ENCODE measurements at places on chromosomes 6 and 20.

- no peak for DNase-seq
Measured at GRCh38 chr6:159919011-159919511, 28.3 kb downstream of the MAS1 start.

- no peak for DNase-seq
Measured at GRCh38 chr6:44508646-44509045, 121.1 kb downstream of the CDC5L start.

GRCh38 chr20:42945234-42945994 is 244.3 kb downstream of the PTPRT start:
- DNase-seq: no peak

GRCh38 chr20:57243480-57244220 is 22.8 kb downstream of the BMP7 start:
- no peak for DNase-seq

DNA sequence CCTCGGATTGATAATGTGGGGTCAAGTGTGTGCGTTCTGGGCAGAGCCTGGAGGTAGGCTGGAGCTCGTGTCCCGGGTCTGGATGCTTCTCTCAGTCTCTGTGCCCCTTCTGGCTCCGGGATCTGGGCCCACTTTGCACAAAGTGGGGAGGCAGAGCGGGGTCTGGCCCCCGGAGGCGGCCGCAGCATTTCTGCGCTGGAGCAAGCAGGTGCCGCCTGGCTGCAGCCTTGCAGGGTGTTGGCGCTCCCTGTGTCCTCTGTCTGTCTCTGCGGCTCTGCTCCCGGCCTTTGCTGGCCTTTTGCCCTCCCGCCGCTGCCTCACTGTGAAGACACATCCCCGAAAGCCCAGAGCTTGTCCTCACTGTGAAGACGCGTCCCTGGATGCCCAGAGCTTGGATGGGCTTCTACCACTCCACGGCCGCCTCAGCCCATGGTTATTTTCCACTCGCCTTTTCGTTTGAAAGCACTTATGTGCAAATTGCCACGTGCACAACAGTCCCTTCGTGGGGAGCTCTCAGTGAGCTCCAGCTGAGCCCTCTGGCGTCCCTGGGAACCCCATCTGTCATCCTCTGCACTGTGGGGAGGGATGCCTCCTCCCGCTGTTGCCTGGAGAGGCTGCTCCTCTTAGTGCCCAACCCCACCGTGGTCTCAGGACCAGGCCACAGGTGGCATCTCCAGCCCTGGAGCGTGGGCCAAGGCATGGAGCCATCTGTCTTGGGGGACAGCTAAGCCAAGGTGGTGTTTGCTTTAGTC is 17.4 kb downstream of the SLCO4A1 start:
- DNase-seq: no peak

DNA sequence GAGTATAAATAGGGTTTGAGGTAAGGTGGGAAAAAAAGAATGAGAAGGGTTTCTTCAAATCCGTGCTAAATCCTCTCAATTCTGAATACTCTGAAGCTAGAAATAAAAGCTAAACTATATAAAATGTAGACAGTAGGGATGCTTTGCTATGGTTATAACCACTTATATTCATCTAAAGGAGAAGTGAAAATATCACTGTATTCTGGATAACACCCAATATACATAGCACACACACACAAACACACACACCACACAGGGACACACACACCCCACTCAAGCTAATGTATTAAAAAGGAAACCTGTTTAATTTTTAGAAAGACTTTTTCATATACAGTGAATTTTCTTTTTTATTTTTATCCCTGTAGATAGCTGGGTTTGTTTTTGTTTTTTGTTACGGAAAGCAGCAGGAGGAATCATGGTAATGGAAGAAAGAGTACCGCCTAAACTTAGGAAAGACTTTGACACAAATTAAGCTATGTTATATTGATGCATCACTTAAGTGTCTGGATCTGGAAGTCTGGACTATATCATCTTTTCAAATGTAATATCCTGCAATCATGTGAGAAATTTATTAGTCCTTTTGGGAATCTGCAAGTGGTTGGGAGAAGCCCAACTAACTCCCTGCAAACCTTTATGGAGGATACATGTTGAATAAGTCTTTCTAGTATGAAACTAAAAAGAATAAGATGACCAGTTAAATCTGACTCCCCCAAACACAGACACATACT is 68.4 kb upstream of the FABP7 start:
- no peak for DNase-seq

GRCh38 chr20:57913156-57913930 is 203.5 kb upstream of the PMEPA1 start:
- DNase-seq: no peak

GRCh38 chr20:41538810-41539596 is 79.2 kb downstream of the CHD6 start:
- DNase-seq: no peak

- DNase-seq: no peak
Measured at GRCh38 chr6:105107207-105107606, 72.6 kb downstream of the POPDC3 start.

- DNase-seq: no peak
Measured at GRCh38 chr6:170101281-170102035, 189.4 kb downstream of the DLL1 start.

DNA sequence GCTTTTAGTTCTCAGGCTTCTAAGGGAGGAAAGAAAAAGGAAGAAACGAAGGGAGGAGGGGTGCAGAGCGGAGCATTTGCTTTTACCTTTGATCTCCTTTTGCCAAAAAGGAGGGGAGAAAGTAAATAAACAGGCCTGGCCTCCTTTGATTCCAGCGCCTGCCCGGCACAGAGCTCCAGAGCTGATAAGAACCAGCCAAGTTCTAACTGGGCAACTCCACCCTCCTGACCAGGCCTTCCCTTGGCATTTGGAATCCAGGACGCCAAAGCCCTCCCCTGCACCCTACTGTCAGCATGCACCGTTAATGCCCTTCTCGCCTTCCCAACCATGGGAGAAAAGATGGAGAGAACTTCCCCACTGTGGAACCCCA is 120.8 kb upstream of the PTPN1 start:
- no peak for DNase-seq

- no peak for DNase-seq
Measured at GRCh38 chr20:19249106-19249879, 36.9 kb downstream of the SLC24A3 start.

- no peak for DNase-seq
Measured at GRCh38 chr6:84728602-84729001, 35.8 kb downstream of the TBX18 start.

DNA sequence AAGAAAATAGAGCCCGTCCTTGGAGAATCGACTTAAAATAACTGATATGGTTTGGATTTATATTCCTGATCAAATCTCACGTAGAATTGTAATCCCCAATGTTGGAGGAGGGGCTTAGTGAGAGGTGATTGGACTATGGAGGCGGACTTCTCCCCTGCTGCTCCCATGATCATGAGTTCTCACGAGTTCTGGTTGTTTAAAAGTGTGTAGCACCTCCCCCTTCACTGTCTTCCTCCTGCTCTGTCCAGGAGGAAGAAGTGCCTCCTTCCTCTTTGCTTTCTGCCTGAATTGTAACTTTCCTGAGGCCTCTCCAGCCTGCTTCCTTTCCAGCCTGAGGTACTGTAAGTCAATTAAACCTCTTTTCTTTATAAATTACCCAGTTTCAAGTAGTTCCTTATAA is 529.2 kb downstream of the HAO1 start:
- DNase-seq: no peak

DNA sequence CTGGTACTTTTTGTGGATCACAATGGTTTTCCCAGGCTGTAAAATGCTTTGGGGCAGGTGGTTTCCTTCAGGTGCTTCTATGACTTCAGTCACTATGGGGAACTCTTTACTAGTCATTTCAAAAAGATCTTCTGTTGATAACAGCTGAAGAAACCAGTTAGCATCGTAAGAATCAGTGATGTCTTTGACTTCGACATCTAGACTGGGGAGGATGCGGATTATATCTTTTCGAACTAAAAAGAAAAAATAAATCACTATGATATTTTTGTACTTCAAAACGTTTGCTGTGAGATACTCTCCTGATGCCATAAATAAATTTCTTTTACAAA is 87.2 kb downstream of the THEMIS start:
- DNase-seq: no peak

DNA sequence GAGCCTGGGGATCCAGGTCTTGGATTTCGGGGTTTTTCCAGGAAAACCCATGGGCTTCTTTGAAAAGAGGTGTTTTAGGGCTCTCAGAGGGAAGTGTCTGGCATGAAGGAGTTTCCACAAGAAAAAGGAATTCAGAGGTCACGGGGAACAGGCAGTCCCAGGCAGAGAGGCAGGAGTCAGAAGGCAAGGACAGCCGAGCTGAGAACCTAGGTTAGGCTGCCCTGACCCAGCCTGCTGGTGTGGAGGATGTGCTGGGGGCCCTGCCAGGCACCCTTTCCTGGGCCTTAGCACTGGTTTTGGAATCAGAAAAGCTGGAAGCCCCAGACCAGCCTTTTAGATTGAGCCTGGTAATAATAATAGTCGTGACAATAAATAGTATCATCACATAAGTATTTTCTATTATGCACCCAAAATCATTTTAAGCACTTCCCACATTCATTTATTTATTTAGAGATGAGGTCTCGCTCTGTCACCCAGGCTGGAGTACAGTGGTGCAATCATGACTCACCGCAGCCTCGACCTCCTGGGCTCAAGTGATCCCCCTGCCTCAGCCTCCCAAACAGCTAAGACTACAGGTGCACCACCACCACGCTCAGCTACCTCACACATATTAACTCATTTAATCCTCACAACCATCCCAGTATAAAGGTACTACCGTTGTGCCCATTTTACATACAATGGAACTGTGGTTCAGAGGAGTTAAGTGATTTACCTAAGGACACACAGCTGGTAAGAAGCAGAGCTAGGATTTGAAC is 19.9 kb downstream of the TGM2 start:
- DNase-seq: no peak

GRCh38 chr6:2719093-2719455 is 31.6 kb downstream of the MYLK4 start:
- DNase-seq: no peak

DNA sequence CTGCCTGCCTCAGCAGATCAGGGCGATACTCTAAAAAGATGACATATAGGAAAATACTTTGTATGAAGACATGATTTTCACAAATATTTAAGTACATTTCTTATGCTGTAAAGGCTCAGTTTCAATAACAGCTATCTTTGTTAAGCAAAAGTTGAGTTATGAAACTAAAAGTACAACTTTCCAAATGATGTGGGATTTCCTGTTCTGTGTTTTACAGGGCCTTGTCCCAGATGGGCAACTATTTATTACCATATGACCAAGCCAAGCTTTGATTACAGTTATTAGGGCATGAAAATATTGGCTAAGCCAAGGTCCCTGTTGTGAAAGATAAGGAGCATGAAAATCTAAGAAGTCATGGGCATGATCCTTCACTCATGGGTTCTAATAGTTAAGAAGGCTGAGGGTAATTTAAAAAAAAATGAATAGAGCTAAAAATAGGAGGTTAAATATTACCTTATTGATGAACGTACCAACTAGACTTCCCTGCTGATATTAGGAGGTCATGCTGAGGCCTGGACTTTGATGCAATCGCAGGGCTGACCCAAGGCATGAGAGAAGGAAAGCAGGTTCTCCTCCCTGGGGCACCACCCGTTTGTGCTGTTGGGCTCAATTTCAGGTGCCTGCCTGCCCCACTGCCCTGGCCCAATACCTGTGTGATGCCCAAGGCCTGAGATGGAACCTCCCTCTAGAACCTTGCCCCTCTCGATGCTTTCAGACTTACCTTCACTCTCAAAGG is 294.4 kb upstream of the PRDM1 start:
- no peak for DNase-seq

DNA sequence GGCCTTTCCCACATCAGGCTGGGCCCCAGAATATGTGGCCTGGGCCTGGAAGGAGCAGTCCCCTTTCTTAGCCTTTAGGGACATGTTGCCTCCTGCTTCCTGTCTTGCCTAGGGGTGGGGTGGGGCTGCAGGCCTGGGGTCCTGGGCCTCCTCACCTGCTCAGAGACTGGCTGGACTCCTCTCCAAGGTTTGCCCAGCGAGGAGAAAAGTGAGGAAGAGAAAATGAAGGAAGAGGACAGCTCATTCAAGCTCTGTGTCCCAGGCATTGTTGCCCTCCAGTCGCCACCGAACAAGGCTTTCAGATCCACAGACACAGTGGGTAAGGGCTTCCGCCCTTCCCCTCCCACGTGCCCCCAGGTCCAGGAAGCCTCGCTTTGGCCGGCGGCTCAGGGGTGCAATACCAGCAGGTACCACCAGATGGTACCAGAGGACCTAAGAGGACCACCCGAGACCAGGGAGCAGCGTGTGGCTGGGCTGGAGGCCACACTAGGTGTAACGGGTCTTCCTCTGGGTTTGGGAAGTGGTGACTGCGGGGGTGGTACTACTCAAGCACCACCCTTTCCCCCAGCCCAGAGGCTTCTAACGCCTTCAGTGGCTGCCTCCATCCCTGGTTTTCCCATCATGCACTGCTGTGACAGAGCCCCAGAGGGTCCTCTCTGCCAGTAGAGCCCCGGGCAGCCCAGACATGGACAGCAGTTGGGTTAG is 5.5 kb upstream of the BAK1 start:
- DNase-seq: peak; percentile 83

DNA sequence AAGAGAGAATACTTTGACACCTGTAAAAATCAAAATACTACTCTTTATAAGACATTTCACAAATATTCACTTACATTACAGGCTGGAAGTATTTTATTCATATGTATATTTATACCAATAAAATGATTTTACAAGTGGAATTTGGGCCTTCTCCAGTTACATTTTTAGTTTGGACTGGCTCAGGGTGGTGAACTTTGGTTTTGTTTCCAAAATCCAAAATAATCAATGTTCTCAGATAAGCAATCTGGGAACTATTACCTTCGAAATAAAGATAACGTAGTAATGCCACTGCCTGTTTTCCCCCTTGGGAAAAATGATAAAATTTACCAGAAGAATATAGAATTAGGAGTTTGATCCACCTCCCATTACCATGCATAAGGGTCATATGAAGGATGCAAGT is 31.6 kb upstream of the SCGN start:
- DNase-seq: no peak

GRCh38 chr20:58888521-58889333 is 36.2 kb downstream of the GNAS start:
- peak; percentile 80 for DNase-seq

DNA sequence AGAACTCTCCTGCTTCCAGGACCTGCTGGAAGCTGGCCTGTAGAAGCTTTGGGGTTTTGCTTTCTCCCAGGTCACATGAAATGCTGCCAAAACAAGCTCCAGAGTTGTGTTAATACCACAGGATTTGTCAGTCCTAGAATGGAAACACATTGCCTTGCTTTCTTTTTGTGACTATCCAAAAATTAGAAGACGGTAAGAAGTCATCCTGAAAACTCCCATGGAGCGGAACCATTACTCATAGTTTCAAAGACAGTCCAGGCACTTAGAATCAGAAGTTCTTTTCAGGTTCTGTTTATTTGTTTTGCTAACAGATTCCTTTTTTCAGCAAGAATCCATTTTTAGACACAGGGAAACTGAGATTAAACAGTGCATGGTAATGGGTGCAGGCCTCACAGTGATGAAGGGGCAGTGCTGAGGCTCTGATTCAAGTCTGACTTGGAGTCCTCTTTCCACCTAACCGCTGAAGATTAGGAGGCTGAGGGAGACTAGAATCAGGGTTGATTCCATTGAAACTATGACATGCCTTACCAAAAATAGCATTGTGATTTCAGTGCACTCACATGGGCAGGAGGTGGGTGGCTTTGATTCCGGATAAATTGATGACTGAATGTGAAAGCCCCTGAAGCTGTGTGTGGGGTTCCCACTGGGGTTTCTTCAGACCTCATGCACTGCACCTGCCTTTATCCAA is 72.2 kb upstream of the NAA20 start:
- DNase-seq: no peak

All from activated T-helper 2 cell treated with anti-CD3 and anti-CD28 coated beads, Interferon-gamma antibody, Interleukin-2, Interleukin-4, amounts not matched to agents 10 μg/mL and 5 μg/mL and 100 μg/mL, durations not matched to agents 14 hours and 24 hours and 36 hours (primary cell).